ENCODE measurements at places on chromosomes 1 and 21.

DNA sequence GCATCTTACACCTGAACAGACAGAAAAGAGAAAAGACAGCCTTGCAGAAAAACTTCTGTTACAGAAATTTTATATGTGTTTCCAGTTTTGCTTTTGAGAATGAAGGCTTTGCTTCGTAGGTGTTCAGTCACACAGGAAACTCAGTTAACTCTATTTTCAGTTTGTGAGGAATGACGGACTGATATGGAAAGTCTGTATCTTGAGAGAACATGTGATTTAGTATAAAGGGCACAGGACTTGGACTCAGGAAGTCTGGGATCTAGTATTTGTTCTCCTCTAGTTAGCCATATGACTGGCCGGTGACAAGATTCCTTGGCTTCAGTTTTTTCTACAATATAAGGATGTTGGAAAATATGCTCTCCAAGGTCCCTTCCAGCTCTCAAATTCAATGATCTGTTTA, 149.1 kb downstream of the OLFM3 start:
- no peak for DNase-seq

DNA sequence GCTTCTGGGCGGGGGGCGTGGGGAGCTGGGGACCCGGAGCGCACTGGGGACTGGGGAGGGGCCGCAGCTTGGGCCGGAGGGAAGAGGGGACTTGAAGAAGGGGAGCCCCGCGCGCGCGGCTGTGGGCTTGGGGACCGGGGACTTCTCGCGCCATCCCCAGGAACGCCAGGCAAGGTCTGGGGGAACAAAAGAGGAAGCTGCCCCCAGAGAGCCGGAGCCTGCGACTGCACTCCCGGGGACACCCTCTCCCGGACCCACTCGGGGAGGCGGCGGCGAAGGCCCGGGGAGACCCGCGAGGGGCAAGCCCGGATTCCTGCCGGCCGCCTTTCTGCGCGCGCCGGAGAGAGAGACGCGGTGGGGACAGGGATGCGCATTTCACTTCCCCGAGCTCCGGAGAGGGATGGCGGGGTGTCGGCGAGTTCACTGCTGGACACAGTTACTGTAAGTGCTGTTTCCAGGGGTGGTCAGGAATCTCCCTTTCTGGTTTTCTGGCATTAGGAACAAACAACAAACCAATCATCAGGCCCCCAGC, 732 bp downstream of the ABCG1 start:
- DNase-seq = no peak

- DNase-seq = no peak
These were observed 8.9 kb upstream of the SGIP1 start for GRCh38 chr1:66525086-66525485.

GRCh38 chr1:231735411-231735810, 108.8 kb downstream of the DISC1 start:
- no peak for DNase-seq

DNA sequence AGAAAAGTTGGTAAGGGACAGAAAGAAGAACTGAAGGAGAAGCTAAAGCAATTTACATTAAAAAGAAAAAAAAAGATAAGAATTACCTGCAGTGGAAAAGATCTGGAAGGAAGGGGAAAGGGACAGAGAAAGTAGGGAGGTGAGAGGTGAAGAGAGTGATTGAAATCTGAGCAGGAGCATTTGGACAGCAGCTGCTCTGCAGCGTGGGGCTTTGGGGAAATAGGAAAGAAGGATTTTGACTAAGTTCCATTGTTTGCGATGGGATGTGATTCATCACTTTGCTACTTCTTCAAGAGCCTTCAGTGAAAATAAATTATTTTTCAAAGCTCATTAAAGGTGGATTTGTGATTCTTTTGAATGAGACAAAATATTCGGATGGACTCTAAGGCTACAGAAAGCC, 26.1 kb upstream of the NMNAT2 start:
- DNase-seq = no peak

DNA sequence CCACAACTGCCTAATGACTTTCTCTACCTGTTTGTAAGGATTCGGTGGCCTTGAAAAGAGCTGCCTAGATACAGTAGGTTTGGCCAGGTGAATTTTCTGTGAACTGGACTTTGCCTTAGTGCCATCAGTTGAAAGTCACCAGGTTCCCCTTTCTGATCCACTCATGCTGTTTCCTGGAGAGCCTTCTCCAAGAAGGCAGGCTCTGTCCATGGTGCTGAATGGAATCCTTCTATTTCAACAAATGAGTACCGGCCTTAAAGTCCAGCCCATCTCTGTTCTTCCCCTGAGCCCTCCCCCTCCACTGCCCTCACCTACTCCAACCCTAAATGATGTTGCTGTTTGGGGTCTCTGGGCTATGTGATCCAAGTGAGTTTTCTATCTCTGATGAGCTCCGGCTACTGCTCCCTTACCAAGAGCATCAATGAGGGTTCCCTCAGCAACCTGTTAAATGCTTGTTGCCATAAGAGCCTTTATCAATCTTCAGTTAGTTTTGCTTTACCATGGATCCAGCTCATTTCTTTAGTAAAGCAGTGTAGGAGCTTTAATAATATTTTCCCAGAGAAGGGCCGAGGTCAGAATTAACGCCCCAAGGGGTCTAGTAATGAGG, 500.4 kb downstream of the PTPRU start:
- DNase-seq = no peak

DNA sequence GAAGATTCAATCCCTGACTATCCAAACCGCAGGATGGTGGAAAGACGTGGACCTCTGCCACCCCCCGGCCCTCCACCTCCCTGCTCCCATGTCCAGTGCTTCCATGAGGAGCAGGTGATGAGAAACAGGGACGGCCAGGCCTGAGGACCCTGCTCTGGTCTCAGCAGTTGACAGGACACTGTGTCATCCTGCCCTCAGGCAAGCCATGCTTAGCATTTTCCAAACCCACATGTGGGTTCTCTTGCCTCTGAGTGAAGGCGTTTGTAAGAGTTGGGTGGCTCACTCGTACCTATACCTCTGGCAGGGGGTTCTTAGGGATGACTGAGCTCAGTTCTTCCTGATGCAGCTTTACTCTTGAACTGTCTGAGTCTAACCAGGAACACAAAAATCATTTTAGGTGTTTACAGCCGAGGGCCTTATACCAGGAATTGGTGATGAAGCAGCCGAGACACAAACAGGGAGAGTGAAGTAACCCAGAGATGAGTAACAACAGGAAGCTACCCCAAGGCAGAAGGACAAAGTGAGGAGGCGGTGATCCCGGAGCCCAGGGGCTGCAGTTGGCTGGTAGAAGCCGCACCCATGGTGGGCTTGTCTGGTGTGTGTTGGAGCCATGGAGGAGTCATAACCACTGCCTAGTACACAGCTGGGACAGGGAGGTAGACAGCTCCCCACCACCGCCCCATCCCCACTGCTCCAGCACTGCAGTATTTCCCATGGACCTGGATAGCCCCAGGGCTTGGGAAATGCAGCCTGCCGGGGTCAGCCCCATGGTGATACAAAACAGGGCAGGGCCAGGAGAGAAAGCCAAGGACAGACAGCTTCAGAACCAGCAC, 21.4 kb downstream of the MYBPH start:
- DNase-seq = no peak

DNA sequence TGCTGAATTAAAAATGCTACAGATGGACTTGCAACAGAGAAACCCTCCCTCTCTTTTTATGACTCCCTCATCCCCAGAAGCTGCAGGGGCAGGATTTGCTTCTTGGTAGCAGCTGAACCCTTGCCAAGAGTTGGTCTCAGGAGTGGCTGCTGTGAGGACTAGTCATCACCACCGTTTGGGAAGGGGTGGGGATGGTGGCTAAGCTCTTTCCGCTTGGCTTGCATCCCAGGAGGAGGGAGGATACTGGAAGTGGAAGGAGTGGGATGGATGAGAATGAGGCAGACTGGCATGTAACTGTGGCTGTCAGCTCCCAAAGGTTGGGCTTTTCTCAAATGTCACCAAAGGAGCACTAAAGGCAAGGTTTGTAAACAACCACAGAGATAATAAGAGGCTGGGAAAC, 50.8 kb upstream of the COL24A1 start:
- no peak for DNase-seq

DNA sequence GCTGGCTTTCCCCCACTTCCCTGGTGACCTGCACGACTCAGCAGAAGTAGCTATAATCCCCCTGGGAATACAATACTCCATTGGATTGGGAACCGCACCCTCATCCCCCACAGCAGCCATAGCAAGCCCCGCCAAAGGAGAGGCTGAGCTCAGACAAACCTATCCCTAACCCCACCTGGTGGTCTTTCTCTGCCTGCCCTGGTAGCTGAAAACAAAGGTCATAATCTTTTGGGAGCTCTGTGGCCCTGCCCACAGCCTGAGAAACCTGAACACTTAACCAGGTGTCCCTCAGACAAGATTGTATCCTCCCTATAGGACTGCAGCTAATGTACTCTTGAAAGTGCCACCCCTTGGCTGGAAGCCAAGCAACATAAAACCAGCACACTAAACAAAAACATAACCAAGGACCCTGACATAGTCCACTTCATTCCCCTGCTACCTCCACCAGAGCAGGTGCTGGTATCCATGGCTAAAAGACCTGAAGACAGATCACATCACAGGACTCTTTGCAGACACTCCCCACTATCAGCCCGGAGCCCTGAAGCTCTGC, 71.6 kb upstream of the RUNX1 start:
- DNase-seq = no peak

DNA sequence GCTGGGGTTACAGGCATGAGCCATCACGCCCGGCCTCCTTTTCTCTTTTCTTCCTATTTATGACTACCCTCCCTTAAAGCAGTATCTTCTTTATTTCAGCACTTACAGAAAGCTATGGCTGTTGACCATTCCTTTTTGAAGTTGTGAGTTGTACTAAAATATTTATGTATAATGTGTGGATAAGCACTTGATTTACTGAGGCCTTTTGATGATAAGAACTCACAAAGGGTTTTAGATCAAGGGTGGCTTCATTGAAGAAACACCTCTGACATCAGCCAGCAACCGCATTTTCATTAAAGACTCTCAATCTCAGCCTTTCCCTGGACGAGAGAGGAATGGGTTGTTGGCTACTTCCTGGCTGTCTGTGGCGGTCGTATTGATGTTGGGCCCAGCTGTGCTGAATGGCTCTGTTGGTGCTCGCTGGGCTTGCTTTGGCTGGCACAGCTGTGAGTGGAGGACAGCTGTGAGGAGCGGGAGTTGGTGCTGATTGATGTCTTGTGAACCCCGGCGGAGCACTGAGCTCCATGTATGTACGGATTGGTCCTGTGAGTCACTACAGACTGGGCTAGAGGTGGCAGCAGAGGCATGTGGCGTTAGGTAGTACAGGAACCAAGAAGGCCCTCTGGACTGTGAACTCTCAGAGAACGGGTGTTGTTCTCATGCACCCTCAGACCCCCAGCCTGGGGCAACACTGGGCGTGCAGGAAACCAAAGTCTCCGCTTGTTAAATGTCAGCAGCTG, 208.8 kb downstream of the KIF26B start:
- DNase-seq = no peak

- DNase-seq = no peak
These were observed 48.1 kb upstream of the MPC2 start for GRCh38 chr1:167984886-167985489.

GRCh38 chr1:150176593-150176992, 26.9 kb downstream of the PLEKHO1 start:
- DNase-seq = no peak

GRCh38 chr1:171421413-171422020, 63.8 kb upstream of the PRRC2C start:
- DNase-seq = no peak

GRCh38 chr1:40751802-40752201, 31.8 kb upstream of the KCNQ4 start:
- no peak for DNase-seq

DNA sequence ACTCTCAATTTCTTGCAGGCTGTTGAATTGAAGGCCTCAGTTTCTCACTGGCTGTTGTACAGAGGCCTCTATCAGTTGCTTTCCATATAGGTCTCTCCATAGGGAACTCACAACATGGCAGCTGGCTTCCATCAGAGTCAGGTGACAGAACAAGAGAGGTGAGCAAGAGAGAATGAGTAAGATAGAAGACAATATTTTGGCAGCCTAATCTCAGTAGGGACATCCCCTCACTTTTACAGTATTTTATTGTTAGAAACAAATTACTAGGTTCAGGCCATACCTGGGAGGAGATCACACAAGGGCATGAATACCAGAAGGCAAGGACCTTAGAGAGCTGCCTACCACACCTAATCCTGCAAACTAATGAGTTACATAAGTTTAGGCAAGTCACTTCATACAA, 162.8 kb downstream of the ATP6V1G3 start:
- no peak for DNase-seq

DNA sequence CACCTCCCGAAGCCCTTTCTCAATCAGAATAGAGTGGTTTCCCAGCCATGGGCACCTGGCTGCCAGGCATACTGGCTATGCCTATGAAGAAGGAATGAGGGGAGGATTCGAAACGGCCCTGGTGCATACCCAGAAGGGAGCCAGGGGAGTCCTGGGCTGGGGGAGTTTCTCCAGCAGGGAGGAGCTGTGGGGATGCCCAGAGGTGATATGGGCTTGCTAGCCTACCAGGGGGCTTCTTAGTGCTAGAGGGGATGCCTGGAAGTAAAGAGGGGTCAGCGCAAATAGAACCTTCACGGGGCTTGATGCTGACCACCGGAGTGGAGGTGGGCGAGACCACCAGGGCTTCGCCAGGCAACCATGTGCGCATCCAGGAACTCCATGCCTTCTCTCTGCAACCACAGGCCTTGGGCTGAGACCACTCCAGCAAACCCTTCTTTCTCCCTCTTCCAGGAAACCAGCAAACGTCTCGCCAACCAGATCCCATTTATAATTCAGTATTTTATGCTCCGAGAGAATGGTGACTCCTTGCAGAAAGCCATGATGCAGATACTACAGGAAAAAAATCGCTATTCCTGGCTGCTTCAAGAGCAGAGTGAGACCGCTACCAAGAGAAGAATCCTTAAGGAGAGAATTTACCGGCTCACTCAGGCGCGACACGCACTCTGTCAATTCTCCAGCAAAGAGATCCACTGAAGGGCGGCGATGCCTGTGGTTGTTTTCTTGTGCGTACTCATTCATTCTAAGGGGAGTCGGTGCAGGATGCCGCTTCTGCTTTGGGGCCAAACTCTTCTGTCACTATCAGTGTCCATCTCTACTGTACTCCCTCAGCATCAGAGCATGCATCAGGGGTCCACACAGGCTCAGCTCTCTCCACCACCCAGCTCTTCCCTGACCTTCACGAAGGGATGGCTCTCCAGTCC, 18.2 kb upstream of the MX1 start:
- no peak for DNase-seq

DNA sequence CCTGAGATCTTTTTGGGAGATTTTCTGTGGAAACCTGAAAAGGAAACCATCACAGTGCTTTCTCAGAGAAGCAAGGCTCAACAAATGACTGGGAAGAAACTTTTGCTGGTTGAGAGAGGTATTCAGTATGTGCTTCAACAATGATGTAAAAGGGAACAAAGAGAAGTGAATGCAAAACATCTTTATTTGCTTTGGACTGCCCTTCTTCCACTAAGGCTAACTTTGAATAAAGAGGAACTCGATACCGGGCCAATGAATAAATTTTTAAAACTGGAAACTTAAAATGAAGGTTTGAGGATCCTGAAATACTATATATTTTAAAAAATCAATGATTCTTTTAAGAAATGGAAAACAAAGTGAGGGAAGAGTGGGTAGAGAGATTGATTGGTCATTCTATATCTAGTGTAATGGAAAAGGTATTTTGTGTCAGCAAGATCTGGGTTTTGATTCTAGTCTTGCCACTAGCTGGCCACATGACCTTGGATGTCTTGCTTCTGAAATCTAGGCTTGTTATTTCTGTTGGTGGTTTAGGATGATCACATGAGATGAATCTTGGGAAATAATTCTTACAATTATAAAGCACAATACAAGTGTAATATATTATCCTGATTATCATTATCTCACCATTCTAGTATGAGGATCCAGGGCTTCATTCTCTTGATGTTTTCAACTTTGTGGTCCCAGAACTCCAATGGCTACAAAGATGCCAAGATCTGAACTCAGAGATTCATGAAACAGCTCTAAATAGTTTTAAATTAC, 34.6 kb upstream of the APOBEC4 start:
- DNase-seq = no peak

GRCh38 chr1:204528241-204528640, 12.0 kb downstream of the MDM4 start:
- no peak for DNase-seq
